Endodermal cell (in vitro differentiated cells): ENCODE measurements at places on chromosomes 6 and 20.

- no peak for DNase-seq
Observed at GRCh38 chr6:148912252-148912651, 165.4 kb downstream of the UST start.

- peak; percentile 89 for DNase-seq
Observed at GRCh38 chr20:44738813-44739477, 6.7 kb upstream of the KCNK15 start.

DNA sequence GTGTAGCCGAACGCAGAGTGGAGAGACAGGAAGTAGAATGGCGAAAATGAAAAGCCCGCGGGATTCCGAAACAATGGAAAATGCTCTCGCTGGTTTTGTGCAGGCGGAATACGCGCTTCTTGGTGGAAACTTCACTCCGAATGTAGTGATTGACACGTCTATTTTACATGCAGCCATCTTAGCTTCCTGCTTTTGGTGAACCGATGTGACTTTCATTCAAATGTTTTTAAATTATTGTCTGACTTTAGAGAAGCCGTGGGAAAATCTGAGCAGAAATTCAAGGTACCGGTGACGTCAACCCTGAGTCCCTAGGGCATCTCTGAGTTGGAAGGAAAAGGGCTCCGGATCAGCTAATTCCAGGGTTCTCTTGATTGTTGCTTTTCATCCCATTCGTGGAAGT lies 11.4 kb downstream of the GPX5 start:
- DNase-seq = peak; percentile 70

DNA sequence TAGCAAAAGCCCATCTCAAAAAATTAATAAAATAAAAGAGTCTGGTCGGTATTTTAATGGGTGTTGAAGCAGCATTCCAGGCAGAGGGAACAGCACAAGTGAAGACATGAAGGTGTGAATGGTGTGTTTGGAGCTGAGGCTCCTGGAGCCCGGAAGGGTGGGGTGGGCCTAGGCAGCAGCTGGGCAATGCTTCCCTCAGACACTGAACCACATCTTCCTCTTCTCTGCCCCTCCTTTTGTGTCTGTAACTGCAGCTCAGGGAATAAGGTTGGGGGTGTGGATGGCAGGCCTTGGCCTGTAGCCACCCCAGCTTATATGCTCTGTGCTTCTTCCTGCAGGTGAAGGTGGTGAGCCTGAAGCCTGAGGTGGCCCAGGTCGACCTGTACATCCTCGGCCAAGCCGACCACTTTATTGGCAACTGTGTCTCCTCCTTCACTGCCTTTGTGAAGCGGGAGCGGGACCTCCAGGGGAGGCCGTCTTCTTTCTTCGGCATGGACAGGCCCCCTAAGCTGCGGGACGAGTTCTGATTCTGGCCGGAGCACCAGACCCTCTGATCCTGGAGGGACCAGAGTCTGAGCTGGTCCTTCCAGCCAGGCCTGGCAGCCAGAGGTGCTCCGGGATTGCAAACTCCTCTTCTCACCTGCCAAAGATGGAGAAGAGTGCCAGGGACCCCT lies 26.6 kb downstream of the POFUT1 start:
- DNase-seq = no peak
